ENCODE measurements at places on chromosomes 6 and 20.
A peak's percentile ranks its signal among the peaks of the same experiment; 100 is the strongest.

GRCh38 chr6:12185081-12185673 lies 105.0 kb upstream of the EDN1 start:
- DNase-seq = no peak

DNA sequence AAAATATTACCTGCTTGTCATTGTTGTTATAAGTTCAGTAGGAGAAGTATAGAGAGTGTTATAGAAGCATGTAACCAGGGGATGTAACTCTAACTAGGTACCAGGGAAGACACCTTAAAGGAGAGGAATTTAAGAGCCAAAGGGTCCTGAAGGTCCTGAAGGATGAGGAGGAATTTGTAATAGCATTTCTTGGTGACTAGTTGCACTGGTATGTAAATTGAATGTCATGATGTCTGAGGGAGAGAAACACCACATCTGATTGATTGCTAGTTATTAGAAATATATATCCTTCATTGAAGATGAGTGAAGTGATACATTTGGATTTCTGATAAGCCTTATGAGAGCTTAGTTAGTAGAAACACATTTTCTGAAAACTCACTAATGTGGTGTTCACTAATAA lies 643.8 kb downstream of the RFPL4B start:
- no peak for DNase-seq

DNA sequence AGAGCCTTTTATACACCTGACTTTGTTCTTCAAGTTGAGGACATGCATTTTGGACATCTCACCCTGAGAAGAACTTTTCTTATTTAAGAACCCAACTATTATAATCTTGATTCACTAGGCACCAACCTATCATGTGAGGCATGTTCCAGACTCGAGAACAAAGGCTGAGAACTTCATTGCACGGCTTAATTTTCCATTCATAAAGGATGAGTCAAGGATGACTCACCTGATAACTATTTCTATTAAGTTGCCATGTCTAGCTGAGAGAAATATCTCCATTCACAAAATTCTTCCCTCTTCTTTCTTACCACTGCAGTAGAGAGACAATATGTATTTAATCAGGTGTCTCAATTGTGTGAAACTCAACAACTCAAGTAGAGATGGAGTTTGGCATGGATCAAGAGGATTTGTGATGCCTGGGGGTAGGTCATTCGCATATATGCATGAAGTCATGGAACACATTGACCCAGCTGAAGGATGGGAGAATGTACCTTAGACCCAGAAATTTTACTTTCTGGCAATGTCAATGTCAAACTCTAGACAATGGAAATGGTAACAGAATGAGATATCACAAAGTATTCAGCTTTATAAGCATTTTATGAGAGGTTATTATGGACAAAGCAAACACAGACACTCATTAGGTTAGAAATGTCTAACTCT lies 208.7 kb upstream of the PRND start:
- DNase-seq = no peak

DNA sequence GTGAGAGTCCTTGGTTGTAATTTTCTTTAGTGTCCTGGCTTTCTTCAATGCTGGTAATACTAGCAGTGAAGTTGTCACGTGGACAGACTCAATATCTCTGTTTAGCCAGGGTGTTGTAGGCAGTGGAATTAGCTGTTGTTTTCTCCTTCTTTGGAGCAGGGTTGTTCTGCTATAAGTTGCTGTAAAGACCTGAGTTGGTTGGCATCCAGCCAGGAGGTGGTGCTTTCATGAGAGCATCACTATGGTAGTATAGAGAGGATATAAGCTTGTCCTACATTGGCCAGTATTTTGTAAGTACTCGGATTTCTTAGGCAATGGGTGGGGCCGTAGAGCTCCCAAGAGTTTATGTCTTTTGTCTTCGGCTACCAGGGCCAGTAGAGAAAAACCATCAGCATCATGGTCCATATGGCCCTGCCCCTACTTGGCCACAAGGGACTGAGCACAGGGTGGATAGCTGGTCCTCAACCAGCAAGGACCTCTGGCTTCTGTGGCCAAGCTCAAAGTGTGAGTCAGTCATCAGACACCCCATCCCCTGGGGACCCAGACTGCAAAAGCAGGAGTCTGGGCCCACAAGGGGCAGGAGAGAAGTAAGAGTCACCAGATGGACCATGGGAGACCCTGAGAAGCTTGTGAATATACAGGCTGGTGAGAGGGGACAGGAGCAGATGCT lies 127.9 kb upstream of the NXT1 start:
- DNase-seq = no peak

DNA sequence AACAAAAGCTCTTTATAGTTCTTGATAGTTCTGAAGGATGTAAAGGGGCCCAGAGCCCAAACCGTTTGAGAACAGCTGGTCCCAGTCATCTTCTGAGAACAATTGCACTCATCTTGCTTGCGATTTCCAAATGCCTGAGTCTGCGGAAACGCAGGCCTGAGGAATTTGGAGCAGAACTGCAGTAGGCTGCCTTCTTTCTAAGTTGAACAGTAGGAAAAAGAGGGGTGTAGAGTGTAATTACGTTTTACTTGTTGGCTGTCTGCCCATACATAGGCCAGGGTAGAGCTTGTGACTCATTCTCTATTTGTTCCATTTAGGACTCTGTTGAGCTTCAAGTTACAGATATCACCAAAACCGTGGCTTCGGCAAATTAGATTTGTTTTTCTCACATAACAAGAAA lies 42.0 kb upstream of the KIF16B start:
- DNase-seq = no peak

GRCh38 chr6:163289447-163289846 lies 125.1 kb upstream of the QKI start:
- no peak for DNase-seq

DNA sequence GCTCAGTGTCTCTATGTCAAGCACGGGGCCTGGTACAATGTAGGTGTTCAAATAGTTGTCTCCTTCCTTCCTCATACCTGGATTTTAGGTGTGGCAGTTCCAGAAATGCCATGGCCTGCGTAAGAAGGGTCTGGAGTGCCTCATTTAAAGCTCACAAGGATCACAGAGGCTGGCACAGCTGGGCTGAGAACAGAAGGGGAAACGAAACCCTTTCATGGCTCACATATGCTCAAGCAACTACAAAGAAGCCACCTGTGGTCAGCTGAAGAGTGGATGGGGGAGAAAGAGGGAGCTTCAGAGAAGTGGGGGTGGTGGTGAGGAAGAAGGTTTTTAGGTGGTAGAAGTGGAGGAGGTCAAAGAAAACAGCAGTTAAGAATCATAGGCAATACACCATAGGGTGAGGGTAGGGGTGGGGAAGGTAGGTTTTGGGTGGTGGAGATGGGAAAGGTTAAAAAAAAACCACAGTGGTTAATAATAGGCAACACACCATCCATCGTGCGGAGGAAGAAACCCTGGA lies 17.0 kb upstream of the TOP1 start:
- no peak for DNase-seq

- DNase-seq = no peak
Measured at GRCh38 chr20:8997701-8998117, 71.2 kb upstream of the PLCB4 start.

- peak; percentile 52 for DNase-seq
Measured at GRCh38 chr6:116392132-116393013, 21.6 kb downstream of the DSE start.

Data from CD4-positive, alpha-beta T cell treated with Interleukin-2 at 100 ng/mL for 4 hours (primary cell).